ENCODE measurements at places on chromosomes 16 and 17. TPM values are rescaled to one million over a fixed set of nuclear protein-coding genes. Genes with fewer than 3 reads are reported as not detected.

- DNase-seq = no peak
Measured at GRCh38 chr16:75228143-75228976, 9.6 kb downstream of the CTRB1 start.

The CCL8 gene
- not detected for total RNA-seq

- peak; percentile 39 for DNase-seq
Measured at GRCh38 chr17:7889166-7889955, 772 bp downstream of the CHD3 start.

DNA sequence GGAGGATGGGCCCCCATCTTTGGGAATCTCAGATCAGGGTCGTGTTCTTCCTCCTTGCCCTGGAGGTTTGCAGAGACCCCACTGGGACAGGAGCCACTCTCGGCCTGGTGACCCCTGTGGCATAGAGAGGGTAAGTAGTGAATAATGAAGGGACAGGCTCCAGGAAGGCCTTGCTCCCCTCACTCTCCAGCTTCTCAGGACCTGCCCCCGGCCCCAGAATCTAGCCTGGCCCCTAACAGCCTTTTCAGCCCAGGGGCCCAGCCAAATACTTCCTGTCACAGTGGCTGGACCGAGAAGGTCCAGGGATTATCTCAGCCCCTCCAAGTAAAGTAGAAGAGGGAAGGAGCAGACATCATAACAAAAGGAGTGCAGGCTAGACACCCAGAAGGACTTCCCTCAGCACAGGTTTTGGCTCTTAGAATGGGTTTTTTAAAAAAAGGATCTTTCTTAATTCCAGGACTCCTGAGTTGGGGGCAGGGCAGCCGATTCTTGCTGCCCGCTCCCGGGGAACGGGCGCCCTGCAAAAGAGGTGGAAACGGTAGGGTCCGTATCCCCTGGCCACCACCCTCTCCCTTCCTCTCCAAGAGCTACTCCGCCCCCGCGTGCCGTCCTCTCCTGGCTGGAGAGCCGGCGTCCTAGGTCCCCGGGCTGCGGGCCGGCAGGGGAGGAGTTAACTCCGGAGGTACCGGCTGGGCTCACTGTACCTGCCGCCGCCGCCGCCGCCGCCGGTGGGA is 559 bp upstream of the NXPH3 start:
- DNase-seq = no peak

GRCh38 chr17:31397256-31397939 is 5.9 kb downstream of the RAB11FIP4 start:
- DNase-seq = no peak

GRCh38 chr17:1562176-1562643 is 382 bp downstream of the PITPNA start:
- no peak for DNase-seq

GRCh38 chr16:23514381-23515152 is 4.3 kb upstream of the GGA2 start:
- DNase-seq = no peak

The BAHCC1 gene
- 4.8 TPM for total RNA-seq

DNA sequence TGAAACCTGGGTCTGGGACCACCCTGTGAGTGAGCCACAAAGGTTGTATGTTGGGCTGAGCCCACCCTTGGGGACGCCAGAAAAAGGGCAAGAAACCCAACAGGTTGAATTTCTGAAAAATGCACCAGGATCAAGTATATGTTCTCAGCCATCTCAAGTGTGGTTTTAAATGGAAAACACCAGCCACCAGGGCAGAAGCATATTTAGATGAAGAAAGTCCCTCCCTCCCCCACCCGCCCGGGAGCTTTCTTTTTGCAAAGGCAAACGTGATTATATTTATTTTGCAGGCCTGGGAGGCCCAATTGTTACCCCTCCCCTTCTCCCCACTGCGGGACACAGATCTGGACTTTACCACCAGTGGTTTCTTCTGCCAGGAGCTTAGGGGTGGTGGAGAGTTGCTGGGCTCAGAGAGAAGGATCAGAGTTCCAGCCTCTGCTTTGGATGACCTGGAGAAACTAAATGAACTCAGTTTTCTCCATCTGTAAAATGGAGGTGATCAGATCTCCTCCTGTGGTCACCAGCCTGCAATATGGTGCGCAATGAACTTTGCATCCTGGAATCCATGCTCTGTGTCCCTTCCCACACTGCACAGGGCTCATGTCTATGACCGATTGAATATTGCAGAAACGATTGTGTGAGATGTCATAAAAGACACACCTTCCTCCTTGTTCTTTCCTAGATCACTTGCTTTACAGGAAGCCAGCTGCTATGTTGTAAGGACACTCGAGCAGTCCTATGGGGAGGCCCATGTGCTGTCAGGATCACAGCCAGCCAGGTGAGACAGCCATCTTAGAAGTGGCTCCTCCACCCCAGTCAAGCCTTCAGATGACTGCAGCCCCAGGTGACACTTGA is 21.0 kb upstream of the NGFR start:
- no peak for DNase-seq

- DNase-seq = no peak
Measured at GRCh38 chr16:87160234-87160636, 157.0 kb downstream of the C16orf95 start.

The KRT24 gene
- total RNA-seq = 369 TPM

DNA sequence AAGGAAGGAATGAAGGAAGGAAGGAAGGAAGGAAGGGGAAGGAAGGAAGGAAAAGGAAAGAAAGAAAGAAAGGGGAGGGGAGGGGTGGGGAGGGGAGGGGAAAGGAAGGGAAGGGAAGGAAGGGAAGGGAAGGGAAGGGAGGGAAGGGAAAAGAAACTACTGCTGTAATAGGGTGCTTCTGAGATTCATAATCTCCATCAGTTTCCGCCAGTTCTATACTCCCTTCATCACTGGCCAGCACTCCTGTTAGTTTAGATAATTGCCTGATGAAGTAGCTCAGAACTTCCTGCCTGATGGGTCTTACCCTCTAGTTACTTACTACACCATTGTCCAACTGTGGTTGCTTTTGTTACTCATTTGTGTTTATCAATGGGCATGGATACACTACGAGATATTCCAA is 2.0 kb upstream of the KRTAP9-6 start:
- DNase-seq = no peak

The RRAD gene
- total RNA-seq = 170 TPM

DNA sequence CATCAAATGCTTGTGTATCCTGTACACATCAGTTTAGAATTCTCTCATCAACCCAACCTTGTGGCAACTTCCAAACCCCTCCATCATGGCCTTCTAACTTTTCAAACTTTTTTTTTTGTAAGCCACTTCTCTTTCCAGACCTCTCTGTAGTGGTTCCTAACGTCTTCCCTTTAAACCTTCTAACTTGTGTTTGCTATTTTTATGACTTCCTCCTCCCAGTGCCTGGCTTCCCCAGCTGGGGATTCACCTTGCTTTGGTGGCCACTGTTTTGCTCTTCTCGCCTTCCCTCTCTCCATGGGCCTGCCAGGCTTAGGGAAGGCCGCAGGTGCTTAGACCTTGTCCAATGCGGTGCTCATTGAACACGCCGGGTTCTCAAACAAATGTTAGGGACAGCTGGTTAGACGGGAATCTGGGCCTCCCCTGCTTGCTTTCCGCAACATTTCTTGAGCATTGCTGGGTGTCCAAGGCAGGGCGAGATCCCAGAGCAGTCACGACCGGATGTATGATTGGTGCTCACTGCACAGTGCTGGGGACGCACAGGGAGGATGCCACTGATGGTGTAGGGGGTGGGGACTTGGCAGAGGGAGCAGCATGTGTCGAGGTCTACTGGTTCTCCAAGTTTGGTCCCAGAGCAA is 1.1 kb upstream of the XYLT2 start:
- no peak for DNase-seq

GRCh38 chr16:7027401-7027800 is 305.2 kb upstream of the RBFOX1 start:
- DNase-seq = no peak

DNA sequence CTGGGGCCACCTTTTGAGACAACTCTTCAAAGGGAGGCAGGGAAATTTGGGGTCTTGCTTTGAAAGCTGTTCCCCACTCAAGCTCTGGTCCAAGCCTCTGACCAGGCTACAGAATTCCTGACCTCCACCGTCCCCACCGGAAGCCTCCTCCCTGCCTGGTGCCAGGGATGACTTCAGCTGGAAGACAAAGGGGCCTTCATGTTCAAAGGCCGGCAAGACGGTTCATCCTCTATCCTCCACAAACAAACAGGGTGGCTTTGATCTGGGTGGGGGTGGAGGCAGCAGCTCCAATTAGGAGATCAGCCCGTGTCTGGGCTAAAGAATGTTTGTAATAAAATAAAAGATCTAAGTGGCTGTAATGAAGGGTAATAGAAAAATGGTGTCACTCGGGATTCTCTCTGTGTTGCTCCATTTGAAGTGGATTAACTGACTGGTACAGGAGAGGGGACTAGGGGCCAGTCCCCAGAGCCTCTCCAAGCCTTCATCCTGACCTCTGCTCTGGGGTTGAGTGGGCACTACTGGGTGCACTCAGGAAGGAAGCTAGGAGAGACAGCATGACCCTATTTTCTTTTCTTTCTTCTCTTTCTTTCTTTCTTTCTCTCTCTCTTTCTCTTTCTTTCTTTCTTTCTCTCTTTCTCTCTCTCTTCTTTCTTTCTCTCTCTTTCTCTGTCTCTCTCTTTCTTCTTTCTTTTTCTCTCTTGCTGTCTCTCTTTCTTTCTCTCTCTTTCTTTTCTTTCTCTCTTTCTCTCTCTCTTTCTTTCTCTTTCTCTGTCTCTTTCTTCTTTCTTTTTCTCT is 27.5 kb upstream of the NKD1 start:
- no peak for DNase-seq

DNA sequence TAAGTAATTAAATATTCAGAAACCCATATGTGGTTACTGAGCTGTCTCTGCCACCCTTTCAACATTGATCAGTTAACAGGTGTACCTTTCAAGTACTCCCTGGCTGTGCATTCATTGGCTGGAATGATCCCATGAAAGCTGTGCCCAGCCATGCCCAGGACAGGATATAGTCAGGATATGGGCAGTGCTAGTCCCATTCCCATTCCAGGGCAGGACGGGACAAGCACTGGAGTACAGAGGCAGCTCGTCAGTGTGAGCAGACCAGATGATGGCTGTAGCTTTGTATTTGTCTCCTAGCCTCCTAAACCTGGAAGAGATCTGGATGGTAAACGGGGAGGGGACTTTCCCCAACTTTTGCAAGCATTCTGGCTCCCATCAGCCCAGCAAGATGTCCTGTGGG is 22.5 kb downstream of the HEATR3 start:
- no peak for DNase-seq

DNA sequence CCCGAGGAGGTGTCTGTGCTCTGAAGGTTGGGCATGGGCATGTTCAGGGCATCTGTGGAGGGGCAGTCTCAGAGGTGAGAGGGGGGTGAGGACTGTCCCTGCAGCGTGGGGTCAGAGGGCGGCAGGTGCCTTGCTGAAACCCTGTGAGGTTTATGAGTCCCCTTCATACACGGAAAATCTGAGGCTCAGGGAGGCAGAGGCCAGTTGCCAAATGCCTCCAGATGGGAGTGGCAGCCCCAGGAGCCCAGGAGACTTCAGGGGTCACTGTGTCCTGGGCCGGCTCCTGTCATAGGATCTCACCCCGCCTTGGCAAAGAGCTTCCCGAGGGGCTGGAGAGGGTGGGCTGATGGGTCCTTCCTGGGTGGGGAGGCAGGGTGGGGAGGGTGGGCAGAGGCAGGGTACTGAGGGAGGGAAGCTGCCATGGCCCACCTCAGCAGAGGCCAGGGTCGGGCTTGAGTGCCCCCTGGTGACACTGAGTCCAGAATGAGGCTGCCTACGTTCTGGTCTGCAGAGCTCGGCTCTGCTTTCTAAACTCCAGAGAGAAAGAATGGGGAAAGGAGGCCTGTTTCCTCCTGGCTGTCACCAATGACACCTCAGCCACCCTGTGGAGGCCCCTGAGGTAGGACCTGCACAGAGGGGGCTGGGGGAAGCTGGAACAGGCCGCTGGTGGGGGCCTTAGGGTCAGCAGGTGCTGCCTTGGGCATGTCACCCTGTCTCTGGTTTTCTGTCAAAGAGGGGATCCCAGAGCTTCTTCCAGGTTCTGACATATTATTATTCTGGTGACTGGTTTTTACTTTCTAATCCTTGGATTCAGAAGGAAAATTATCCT is 1.1 kb downstream of the LGALS9 start:
- DNase-seq = no peak

- no peak for DNase-seq
Measured at GRCh38 chr16:87815567-87815966, 49.8 kb upstream of the KLHDC4 start.

- DNase-seq = no peak
Measured at GRCh38 chr16:52837251-52837650, 215.4 kb downstream of the CHD9NB start.
